ENCODE measurements at places on chromosomes 1 and 21.
A peak's percentile ranks its signal among the peaks of the same experiment; 100 is the strongest.

- no peak for DNase-seq
Measured at GRCh38 chr1:206589206-206589605, 23.1 kb downstream of the EIF2D start.

DNA sequence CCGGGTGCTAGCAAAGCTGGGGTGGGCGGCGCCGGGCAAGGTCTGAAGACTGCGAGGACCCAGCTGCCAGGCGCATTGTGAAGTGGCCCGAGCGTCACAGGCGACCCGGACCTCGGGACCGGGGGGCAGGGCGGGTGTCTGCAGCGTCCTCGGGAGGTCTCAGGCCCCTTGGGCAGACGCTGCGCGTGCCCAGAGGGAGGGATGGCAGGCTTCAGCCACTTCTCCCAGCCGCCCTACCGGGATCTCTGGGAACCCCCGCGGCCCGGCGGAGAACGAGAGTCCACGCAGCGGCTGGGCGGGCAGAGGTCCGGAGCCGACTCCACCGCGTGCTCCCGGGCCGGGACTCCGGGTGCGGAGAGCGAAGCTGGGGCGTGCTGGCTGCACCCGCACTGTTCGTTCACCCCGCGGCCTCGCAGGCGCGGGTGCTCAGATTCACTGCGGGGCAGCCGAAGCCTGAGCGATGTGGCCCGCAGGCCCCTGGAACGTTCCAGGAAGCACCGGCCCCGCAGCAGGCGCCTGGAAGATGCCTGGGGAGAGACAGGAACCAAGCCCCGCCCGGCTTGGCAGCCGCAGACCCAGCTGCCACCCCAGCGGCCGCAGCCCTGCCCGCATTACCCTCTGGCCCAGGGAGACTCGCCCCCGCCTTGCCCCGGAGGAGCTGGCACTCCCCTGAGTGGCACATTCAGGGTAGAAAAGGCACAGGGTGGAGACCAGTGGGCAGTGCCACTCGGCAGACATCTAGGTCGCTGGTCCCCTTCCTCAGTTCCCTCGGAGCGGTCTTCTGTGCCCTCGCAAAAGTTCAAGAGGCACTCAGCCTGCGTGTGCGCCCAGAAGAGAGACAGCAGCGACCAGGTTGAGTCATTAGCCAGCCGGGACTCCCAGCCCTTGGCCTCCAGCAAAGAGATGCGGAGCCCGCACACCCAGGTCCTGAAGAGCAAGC is at the start of gene CCDC185:
TSS of gene CCDC185 (plus strand) at position 141 of the 940 bp plus-strand sequence. CDS start at position 202, 61 bp downstream.
- no peak for DNase-seq

DNA sequence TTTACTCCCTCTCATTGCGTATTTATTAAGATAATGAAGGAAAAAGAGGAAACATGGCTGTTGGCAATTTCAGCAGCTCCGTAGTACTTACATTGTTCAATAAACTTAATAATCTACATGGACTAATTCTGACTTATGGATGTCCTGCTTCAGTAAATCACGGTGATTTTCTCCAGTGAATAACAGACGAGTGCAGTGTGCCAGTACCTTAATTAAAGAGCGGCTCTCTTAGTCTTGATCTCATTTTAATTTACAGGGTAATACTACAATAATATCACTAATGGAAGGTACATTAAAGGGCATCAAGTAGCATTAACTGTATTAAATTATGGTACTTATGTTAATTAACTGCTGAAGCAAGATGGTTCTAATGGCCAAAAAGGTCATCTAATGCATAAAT is 187.2 kb downstream of the NTNG1 start:
- DNase-seq: no peak

GRCh38 chr1:151197863-151198253 is 494 bp upstream of the PIP5K1A start:
- no peak for DNase-seq

DNA sequence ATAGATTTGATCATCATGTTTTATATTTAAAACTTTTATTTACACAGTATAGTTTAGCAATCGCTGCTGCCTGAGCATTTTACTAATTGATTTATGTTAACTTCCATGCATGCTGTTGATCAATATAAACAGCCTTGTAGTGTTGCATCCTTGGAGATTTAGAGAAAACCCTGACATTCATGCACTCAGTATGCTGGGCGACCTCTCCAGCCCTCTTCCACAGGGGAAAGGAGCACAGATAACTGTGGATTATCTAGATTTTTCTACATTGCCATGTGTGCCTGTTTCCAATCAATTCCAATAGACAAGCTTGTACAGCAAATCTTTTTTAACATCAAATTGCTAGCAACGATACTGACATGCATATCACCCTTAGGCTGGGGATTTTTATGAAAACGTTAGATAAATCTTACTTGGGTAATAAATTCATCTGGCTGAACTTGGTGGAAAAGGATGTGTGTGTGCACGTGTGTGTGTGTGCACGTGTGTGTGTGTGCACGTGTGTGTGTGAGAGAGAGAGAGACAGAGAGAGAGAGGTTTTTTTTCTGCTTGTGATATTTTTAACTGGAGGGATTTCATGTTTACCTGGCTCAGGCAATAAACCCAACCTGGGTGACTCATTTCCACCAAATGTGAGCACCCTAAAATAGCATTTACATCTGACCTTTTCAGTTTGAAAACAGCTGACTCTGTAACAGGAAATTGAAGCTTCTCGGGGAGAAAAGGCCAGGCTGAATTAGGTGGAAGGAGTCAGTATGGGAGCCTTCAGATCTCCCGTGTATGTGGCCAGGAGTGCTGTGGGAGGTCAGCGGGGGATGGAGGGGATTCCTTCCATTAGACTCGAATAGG is 339.8 kb downstream of the PRDM2 start:
- no peak for DNase-seq

DNA sequence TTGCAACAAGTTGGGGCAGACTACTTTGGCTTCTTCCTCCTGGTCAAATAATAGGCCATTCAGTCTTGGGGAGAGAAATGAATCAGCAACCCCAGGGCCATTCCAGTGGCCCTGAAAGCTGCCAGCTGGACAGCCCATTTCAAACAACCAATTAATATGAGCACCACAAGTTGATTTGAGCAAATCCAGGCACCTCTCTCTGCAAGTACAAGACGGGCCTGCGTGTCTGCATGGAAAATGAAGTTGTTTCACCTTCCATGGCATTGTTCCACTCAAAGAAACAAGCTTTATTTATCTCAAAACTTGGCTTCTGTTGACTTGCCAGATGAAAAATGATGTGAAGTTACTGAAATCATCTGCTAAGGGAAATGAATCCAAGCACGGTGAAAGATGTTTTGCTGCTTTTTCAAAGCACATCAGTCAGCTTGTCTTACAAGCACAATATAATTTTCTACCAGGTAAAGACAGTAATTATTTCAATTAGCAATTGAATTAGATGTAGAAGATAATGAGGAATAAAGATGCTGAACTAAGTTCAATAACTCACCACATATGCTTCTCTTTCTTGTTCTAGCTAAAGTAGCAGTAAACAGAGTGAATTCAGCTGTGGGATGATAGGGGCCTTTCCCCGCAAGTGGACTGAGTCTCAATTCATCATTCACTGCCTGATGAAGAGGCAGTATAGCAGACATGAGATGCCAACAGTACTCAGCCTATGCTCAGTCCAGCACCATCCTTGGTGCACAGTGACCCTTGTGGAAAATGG is 95.2 kb upstream of the SSX2IP start:
- no peak for DNase-seq

DNA sequence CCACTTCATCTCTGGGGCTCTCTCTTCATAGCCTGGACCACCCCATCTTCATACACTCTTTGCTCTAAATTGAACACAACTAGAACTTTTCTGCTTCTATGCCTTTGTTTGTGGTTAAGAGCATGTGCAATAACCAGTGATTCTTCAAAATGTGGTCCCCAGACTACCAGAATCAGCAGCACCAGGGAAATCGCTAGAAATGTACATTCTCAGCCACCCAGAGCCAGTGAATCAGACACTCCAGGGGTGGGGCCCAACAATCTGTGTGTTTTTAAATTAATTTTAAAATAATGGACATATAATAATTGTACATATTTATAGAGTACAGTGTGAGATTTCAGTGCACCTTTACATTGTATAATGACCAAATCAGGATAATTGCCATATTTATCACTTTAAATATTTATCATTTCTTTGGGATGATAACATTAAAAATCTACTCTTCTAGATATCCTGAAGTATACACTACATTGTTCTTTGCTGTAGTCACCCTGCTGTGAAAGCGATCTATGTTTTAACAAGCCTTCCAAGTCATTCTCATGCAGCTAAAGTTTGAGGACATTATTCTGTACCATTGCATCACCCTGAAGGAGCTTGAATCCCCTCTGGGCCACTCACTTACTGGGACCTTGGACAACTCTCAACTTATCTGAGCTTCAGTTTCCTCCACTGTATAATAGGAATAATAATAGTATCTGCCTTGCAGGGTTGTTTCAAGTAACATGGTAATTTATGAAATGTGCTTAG is 10.8 kb downstream of the GRHL3 start:
- no peak for DNase-seq

DNA sequence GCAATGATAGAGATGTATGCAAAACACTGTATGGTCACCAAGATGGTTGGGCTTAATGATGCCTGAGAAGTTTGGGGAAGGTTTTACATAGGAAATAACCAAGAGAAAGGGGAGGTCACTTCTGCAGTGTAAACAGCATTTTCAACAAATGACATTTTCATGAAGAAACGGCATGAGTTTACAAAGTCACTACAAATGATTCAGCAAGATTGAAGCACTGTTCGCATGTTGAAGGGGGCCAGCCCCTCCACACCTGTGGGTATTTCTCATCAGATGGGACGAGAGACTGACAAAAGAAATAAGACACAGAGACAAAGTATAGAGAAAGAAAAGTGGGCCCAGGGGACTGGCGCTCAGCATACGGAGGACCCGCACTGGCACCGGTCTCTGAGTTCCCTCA is 234.1 kb upstream of the POGK start:
- no peak for DNase-seq

DNA sequence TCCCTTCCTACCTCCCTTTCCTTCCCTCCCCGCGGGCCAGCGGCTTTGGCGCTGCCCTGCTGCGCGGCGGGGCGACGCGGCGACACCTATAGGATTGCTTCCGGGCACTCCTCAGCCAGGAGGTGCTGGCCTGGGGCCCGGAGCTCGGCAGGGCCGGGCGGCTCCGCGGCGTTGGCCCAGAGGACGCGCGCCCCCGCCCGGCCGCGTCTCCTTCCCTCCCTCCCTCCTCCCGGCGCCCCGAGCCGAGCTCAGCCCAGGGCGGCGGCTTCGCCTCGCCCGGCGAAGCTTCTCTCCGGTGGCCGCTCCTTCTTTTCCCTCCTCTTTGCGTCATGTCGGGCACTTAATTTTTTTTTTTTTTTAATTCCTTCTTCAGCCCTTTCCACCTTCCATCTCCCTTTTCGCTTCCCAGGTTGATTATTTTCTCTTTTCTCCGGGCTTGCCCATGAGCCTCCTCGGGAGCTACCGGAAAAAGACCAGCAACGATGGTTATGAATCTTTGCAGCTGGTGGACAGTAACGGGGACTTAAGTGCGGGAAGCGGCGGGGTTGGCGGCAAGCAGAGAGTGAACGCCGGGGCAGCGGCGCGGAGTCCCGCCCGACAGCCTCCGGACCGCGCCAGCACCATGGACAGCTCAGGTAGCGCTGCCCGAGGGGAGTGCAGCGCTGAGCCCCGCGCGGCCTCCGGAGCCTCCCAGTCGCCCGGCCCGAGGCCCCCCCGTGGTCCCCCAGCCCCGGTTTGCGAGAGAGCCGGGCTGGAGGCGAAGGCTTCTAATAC is at the start of gene DNAJC6:
TSS of gene DNAJC6 (plus strand) at position 240 of the 774 bp plus-strand sequence. CDS start at position 443, 203 bp downstream.
- DNase-seq: peak; percentile 73

DNA sequence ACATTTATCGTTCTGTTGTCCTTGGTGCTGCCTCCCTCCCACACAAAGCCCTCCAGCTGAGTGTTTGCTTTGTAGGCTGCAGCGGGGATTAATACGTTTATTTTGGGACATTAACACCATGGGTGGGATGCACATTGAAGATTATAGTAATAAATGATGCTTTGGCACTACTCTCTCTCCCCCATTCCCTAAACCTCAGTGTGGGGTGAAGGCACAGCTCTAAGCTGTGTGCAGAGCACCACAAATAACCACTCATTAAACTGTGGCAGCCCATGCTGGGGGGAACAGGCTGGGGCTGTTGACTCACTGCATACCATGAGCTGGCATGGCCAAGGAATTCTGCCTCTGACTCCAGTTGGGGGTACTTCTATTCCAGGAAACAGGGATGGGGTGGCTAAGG is 7.7 kb downstream of the PCP4L1 start:
- no peak for DNase-seq

Data from frontal cortex (tissue), 4 donors.